ENCODE measurements at places on chromosomes 3 and 15.
A peak's percentile ranks its signal among the peaks of the same experiment; 100 is the strongest.

GRCh38 chr3:163632722-163633121 lies 1445.6 kb downstream of the SI start:
- DNase-seq: no peak

DNA sequence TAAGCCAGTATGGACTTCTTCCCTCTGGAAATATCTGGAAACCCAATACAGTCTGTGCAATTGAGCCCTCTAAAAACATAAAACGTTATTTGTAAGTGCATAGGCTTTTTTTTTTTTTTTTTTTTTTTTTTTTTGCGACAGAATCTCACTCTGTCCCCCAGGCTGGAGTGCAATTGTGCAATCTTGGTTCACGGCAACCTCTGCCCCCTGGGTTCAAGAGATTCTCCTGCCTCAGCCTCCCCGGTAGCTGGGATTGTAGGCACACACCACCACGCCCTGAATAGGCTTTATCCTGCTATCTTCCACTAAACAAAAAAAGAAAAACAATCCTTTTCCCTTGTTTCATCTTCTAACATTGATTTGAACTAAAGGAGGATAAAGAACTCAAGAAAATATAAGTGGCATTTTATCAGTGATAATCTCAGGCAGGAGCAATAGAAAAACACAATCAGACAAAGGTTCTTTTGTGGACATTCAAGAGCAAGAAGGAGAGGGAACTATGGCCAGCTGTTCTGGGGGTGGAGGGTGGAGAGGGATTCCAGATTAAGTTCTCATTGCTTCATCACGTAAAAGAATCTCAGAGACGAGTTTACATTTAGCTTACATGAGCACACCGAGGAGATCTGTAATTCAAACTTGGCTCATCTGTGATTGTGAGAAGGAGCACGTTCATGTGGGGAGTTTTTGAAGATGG lies 68.6 kb downstream of the ITGB5 start:
- DNase-seq: no peak

- peak; percentile 55 for DNase-seq
These were observed 160.7 kb downstream of the SQOR start for GRCh38 chr15:45795440-45796069.

DNA sequence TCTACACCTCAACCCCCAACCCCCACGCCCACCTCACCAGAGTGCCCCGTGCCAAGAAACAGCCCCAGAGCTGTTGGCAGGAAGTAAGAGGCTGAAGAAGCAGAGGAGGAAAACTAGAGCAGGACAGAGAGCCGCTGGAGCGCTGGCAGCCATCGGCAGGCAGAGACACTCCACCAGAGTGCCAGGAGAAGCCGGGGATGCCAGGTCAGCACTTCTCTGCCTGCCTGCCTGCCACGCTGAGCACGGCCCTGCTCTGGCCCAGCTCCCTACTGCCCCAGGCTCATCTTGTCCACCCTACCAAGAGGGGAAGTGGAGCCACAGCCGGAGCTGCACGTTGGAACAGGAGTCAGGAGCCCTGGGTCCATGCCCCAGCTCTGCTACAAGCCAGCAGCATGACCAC lies 29.7 kb downstream of the CACNA2D2 start:
- DNase-seq: no peak

Measured in NCI-H460 (cell line).